Activated gamma-delta T cell treated with Interleukin-2 at 50 U/mL for 16 hours (primary cell): ENCODE measurements at places on chromosomes 5 and 9.

DNA sequence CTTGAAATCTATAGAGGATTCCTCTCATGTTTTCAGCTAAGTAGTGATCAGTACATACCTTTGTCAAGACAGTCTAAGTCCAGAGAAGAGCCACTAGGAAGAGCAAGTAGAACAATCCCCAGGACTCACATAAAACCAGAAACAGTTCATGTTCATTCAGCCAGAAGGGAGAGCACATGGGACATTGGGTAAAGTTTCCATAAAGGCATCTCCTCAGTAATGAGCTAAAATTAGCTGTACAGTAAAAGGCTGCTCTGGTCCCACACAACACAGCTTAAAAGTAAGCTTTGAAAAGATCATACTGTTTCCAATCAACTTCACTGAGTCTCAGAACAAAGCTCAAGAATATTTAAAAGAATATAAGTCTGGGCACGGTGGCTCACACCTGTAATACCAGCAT is 32.4 kb downstream of the HOMER1 start:
- no peak for DNase-seq

DNA sequence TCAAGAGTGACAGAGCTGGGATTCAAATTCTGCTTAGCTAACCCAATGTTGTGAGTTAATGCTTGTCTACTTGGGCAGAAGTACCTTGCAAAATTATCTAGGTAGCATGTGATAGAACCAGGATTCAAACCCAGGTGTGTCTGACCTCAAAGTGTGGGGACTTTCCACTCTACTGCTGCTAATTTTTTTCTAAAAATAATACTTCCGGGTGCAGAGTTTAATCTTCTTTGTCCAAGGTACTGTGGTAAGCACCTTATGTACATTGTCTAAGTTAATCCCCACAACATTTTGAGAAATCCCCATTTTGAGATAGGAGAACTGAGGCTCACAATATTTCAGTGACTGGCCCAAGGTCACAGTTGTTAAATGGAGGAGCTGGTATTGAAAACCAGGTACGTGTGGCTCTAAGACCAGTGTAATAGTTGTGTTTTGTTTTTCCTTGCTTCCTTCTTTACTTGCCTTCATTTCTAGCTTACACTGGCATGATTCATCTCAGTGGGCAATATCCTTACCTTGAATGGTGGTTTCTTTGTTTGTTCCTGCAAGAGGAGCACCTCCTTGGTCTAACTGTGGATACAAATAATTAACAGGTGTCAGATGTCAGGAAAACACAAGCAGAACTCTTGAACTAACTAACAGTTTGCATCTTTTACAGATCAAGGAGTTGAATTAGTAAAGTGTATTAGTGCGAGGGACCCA is 7.5 kb downstream of the ALDOB start:
- no peak for DNase-seq

DNA sequence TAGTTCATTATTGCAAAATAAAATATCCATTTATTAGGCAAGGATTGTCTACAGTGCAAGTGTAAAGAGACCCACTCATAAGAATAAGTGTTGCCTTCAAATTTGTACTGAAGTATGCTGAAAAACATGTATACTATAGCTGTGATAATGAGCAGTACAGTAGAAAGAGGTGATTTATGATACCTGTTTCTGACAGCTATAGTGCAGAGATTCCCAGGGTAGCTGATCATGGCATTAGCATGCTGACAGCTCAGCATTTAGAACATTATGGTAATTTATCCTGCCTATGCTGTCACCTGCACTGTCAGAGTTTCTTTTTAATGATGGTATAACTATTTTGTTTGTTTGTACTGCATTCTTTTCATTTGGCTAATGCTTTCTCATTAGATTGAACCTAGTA is 177.6 kb upstream of the TLX3 start:
- no peak for DNase-seq

- no peak for DNase-seq
These were observed 9.2 kb downstream of the JADE2 start for GRCh38 chr5:134534726-134535110.

DNA sequence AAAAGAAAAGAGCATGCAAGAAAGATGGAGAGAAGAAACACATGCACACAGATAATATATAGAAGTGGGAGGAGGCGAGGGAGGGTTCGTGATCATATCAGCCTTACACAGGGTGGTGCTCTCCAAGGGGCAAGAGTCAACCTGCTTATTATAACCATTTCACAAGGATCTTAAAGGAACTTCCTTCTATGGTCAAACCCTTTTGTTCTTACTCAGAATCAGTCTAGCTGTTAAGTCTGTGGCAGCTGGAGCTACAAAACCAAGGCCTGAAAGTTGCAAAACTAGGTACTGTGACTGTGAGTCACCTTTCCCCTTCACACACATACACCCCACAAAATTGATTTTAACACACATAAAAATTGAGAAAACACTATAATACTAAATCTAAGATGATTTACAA is 18.5 kb upstream of the ERMP1 start:
- DNase-seq = peak; percentile 42

DNA sequence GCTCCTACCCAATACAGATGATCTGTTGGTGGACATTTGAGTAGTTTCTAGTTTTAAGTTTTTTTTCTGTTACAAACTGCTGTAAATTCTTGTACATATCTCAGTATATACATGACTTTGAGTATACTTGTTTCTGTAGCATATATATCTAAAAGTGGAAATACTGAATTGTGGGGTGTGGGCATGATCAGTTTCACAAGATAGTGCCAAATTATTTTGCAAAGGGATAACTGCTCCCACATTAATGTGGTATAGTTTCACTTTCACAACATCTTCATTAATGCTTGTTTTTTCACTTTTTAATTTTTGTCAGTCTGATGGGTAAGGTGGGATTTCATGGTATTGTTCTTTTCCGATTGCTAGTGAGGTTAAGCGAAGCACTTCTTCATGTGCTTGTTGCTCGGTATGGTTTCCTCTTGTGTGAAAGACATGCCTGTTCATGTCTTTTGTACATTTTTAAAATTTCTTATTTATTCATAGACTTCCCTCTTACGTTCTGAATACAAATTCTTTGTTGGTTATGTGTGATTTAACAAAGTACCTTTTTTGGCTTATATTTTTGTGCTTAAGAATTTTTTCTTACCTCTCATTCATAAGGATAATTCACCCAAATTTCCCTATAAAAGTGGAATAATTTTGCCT is 103.5 kb downstream of the CDC42SE2 start:
- no peak for DNase-seq

DNA sequence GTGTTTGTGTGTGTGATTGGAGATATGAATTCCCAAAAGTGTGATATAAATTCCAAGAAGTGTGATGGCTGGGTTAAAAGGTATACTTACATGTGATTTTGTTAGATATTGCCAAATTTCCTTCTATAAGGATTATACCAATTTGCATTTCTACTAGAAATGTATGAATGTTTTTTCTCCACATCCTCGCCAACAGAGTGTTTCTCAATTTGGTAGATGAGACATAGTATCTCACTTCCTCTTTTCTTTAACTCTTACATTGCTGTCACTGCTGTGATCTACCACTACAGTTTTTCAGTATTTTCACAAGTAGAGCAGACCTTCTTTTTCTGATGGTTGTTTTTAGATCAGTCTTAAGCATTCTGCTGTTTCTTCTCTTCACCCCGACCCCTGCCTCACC is 111.3 kb downstream of the FER start:
- DNase-seq = no peak

DNA sequence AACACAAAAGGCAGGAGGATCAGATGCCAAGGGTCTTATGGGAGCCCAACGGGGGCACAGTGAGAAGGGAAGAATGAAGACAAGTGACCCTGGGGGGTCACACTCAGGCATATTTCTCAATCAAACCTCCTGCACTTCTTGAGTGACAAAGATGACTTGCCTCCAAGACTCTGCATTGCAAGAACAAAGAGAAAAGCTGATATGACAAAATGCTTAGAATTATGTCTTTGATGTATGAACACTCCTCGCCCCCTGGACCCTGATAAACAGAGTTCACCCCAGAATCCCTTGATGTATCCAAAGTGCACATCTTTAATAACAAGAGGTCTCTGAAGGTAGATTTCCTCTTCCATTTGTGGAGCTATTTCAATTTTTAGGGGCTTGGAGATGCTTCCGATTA is 146.5 kb downstream of the C5orf15 start:
- DNase-seq = no peak

GRCh38 chr9:123724211-123724796 is 205.6 kb downstream of the DENND1A start:
- DNase-seq = no peak

DNA sequence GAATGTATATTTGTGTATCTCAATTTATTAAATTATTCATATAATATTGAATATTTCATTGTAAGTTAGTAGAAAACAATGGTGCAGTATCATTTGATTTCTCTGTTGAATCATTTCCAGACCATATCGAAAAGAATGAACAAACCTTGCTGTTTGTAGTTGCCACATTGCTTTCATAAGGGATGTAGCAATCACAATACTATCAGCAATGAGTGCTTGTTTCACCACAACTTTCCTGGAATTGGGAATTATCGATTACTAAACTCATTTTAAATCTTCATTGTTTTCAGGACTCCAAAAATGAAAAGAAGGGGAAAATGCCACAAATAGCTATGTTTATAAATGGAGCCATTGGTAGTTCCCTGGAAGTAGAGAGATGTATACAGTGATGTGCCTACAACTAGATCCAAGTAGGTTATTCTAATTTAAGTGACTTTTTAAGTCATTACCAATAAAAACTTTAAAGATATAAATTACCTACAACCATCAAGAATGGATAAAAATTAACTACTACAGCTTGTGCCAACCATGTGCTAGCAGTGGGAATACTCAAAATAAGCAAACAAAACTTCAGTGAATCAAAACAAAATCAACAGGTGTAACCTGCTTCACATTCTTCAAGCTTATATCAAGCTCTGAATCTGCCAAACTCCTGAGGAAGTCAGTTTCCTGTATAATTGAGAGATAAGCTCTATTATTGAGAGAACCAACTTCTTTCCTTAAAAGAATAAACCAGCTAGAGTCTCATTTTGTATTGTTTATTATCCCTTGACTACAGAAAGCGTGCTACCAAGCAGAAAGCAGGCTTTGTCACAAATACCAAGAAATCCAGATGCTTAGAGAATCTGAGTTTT is 358.6 kb downstream of the ADGRV1 start:
- no peak for DNase-seq

- no peak for DNase-seq
These were observed 108.7 kb downstream of the HSD17B3 start for GRCh38 chr9:96193236-96193755.

DNA sequence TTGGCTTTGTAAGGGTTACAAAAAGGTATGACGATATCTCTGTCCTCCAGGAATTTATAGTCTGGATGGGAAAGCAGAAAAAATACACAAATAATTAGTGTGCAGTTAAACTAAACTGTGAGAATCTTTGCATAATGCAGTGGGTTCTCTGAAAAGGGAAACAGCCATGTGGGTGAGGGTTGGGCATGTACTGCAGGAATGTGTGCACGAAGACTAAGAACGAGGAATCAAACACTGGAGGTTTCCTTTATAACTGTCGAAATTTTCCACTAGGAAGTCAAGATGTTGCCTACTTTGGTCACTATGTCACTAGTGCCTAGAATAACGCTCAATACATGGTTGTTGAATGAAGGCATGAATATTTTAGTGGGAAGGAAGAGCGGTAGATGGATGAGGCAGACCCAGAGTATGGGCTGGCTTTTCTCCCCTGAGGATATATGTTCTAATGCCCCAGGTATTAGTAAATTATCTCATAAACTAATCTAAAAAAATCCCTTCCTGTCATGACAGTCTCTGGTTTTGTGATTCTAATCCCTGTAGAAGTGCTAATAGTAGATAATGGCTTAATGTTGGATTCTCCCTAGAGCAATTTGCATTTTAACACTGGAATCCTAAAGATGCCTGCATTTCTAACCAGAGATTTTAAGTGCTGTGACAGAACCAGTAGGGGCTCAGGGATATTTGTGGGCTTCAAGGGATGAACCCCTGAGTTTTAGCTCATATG is 227.3 kb downstream of the NMUR2 start:
- no peak for DNase-seq

DNA sequence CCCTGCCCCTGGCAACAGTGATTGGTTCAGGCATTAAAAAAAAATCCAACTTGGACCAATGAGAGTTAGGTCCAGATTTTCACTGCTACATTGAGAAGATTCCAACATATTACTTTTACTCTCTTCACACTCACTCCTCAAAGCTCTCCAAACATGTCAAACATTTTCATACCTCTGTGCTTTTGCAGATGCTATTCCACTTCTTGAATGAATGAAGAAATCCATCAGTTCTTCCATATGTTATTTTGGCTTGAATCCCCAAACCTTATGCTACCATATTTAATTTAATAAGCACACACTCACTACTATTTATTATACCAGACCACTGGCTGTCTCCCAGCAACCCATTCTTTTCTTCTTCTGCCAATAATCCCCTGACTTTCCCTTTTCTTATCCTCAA is 87.1 kb downstream of the PPP2R2B start:
- DNase-seq = no peak

- DNase-seq = no peak
These were observed 17.5 kb upstream of the NREP start for GRCh38 chr5:111774525-111774924.

- DNase-seq = no peak
These were observed 20.4 kb upstream of the NTNG2 start for GRCh38 chr9:132141344-132141947.

GRCh38 chr9:72185561-72185960 is 36.3 kb downstream of the GDA start:
- DNase-seq = no peak

GRCh38 chr9:127612939-127613582 is 984 bp downstream of the STXBP1 start:
- DNase-seq = peak; percentile 47

DNA sequence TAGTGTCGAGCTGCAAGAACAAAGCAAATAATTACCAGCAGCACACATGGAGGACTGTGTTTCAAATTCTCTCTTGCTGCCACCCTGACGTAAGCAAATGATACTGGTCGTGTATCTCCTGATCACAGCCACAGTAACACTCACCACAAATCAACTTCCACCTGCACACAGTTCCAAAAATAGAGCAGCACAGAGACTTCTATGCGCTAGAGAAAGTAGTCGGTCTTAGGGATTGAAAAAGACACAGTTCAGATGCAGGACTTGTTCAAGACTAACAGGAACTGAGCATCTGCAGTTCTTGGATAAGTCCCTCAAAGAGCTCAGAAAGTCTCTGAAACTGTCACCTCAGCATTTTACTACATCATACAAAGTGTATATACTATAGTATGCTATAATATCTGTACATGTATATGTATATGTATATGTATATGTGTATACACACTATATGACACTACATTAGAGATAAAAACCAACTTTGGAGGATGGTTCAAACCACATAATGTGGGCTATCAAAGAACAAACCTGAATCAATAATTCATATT is 279.0 kb downstream of the GLIS3 start:
- no peak for DNase-seq

DNA sequence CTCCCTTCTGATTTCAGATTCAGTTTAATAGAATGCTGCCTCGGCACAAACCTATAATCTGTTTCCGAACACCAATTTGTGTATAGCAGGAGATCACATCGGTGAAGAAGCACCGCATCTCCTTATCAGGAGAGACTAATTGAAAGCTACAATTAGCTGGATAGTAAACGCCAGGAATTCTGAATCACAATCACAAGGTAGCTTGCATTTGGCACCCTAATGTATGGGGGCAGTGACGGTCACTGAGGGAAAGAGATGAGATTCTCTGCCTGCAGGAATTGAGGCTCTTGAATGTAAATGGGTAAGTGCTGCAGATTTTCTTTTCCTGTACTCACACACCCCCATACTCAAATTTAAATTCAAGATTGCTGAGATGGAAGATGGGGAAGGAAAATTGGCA is 373.6 kb upstream of the ZNF608 start:
- DNase-seq = no peak

GRCh38 chr5:79508794-79509193 is 5.1 kb downstream of the HOMER1 start:
- DNase-seq = no peak

- no peak for DNase-seq
These were observed 45.1 kb upstream of the ASTN2 start for GRCh38 chr9:117459913-117460312.
